ENCODE measurements at places on chromosomes 2 and 18.

DNA sequence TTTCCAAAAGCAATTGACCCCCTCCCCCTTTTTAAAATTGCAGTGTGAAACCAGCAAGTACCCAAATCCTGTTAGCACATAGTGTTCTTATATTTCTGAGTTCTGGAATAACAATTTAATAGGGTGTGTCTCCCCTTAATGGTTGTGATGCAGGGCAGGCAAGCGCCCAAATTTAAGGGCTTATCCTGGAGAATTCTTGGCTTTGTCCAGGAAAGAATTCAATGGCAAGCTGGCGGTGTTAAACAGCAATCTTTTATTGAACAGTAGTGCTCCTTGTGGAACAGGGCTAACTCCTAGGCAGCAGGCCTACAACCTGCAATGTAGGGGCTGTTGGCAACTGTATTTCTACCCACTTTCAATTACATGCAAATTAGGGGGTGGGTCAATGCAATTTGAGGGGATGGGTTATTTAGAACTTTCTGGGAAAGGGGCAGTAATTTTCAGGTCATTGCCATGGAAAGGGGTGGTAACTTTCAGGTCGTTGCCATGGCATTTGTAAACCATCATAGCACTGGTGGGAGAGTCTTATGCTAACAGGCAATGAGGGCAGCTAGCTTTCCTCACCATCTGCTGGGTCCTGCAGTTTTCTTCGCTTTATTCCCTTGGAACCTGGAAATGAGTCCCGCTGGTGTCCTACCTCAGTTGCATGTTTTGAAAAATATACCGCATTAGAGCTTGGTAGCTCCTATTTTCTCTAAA, 149.0 kb upstream of the KCTD1 start:
- DNase-seq = no peak

- no peak for DNase-seq
Measured at GRCh38 chr2:85104228-85104627, 29.0 kb upstream of the TCF7L1 start.

- DNase-seq = no peak
Measured at GRCh38 chr2:200406379-200406778, 99.9 kb downstream of the SPATS2L start.

- no peak for DNase-seq
Measured at GRCh38 chr2:25598911-25599310, 74.5 kb downstream of the DTNB start.

GRCh38 chr18:32049393-32050171, 31.0 kb downstream of the RNF125 start:
- no peak for DNase-seq

Measured in AG08395 (cell line).